ENCODE measurements at places on chromosomes 6 and 20.
A peak's percentile ranks its signal among the peaks of the same experiment; 100 is the strongest.

DNA sequence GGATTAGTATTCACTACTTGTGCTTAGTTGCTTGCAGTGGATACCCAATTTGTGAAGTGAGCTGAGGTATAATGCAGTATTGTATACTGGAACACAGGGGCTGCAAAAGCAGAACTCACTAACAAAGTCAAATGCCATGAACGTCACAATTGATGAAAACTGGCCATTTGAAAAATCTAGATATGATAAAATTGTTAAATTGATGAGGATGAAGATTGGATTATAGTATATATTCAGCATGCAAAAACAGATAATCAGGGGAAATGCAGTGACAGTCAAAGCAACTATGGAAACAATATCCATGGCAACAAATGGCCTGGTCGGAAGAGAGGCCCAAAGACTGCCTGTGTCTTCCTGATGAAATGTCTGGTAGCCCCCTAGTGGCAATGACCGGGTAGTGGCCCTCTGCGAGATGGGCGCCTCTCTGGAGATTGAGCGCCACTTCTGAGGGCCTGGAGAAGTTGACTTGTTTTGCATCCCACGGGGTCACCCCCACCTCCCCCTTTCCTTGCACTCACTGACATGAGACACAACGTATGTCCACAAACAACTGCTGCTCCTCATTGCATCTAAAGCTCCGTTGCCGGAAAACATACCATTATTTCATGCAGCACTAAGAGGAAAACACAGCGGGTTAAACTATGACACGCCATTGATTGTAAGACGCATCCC lies 43.6 kb downstream of the C6orf15 start:
- peak; percentile 78 for DNase-seq

- no peak for DNase-seq
Observed at GRCh38 chr6:43510827-43511163, 649 bp upstream of the LRRC73 start.

GRCh38 chr6:12068899-12069557 lies 56.9 kb downstream of the HIVEP1 start:
- no peak for DNase-seq

- DNase-seq, result no peak
Observed at GRCh38 chr20:57195469-57196100, 70.9 kb downstream of the BMP7 start.

- no peak for DNase-seq
Observed at GRCh38 chr6:7143476-7143974, 35.8 kb downstream of the RREB1 start.

DNA sequence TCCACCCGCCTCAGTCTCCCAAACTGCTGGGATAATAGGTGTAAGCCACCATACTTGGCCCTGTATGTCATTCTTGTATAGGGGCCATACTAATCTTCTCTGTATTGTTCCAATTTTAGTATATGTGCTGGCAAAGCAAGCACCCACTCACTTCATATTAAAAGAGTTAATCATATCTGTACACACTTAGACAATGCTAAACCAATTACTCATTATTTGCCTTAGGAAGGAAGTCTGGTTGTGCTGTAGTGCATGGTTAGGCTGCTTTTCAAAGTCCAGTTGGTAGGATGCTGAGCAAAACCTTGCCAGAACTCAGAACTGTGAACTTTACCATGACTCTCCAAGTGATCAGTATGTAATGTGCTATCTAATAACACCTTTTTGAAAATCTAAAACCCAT lies 88.6 kb downstream of the LIN28B start:
- DNase-seq, result no peak

- DNase-seq, result peak; percentile 42
Observed at GRCh38 chr6:33861722-33862121, 57.9 kb upstream of the MLN start.

DNA sequence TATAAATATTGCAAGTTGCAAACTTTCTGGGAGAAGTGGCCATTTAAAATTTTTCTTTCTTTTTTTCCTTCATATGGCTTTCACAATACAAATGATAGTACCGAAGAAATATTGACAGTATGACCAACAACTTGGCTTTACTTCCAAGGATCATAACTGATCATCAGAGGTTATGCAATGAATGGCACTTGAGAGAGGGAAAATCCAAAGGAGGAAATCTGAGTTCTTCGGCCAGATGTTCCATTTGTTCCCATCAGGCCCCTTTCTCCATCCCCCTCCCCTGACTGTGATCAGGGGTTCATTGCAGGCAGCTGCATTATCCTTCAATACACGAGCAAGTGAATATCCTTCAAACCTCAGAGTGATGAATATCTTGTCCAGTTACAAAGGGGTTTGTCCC lies 130.0 kb upstream of the UST start:
- DNase-seq, result no peak

GRCh38 chr6:125116170-125116569 lies 37.4 kb upstream of the TPD52L1 start:
- DNase-seq, result no peak

DNA sequence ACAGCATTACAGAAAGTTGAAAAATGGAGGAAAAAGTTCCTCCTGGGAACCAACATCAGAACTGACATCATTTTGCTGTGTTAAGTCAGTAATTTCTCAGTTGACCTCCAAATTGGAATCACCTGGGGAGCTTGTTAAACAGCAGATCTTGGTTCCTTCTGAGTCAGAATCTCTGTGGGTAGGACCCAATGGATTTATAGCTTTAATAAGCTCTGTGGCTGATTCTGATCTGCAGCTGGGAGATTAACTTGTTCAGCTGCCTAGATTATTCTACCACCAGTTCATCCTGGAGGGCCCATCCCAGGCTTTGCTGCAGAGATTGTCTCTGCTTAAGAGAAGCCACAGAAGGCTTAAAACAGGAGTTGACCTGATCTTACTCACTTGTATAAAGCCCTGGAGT lies 90.7 kb upstream of the POPDC3 start:
- DNase-seq, result no peak

DNA sequence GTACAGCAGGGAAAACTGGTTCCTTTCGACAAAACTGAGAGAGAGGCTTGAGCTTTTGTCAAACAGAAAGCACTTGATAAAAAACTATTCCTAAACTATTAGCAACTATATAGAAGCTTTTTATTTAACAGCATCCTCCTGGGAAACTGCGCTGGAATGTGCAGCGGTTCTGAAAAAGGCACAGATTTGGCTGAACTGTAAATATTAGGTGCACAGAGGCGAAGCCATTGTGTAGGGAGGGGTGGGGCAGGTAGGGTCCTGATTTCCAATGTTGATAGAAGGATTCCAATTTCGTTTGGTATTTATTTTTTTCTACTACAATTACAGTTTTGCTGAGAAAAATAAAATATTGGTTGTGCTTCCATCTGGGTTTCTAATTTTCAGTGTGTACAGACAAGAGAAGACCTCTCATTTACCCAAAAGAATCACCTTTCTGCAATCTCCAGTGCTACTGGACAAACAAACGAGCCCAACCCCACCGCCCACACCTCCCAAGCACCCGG lies 698 bp upstream of the SH3BGRL2 start:
- no peak for DNase-seq

DNA sequence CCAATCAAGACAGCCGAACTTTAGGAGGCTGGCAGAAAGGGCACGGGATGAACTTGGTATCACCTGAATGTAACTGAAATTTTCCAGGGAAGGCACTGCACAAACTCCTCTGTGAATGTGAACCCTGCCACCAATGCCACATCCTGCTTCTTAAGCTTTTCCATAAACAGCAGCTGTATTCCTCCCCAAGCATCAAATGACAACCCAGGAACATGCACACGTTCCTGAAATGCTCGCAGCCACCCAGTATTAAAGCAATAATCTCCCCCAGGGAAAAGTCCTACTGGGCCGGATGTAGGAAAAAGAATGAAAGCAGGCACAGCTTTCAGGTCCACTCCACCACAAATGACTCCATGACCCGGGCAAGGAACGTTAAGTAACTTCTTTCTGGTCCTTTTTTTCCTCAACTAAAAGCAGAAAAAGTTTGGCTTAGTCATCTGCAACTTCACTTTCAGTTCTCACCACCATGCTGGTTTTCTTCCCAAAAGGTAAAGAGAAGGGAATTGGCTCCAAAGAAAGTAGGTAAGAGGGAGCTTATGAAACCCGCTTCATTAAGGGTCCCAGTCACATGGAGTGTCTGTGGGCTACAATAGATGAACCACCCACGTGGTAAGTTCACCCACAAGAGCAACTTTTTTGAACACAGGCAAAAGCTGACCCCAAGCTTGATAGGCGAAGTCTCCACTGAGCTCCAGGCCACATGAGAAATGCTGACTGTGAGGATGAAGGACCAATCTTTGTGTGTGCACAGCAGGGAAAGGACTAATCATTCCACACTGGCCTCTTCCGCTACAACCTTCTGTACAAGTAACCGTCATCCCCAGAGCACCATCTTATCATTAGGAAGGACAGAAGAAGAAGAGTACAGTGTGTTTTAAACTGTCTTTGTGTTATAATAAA lies 90.1 kb downstream of the HIVEP2 start:
- no peak for DNase-seq

DNA sequence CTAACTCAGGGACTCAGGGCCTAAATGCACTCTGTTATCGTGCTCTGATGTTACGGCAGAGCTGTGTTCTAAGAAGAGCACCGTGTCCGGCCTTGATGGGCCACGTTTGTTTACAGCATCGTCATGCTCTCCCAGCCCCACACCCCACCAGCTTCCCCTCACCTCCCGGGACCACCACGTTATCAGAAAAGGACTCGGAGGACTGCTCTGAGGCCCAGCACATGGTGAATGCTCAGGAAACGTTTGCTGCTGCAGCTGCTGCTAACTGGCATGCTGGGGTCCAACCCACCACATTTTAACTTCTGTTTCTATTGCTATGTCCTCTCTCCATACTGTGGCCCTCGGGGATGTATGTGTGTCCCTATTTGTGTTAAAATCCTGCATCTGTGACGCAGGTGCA lies 50.3 kb downstream of the WDR27 start:
- no peak for DNase-seq

GRCh38 chr6:109139109-109139508 lies 43.8 kb downstream of the CEP57L1 start:
- DNase-seq, result no peak

GRCh38 chr6:32188381-32189068 lies 1.5 kb downstream of the PBX2 start:
- no peak for DNase-seq

DNA sequence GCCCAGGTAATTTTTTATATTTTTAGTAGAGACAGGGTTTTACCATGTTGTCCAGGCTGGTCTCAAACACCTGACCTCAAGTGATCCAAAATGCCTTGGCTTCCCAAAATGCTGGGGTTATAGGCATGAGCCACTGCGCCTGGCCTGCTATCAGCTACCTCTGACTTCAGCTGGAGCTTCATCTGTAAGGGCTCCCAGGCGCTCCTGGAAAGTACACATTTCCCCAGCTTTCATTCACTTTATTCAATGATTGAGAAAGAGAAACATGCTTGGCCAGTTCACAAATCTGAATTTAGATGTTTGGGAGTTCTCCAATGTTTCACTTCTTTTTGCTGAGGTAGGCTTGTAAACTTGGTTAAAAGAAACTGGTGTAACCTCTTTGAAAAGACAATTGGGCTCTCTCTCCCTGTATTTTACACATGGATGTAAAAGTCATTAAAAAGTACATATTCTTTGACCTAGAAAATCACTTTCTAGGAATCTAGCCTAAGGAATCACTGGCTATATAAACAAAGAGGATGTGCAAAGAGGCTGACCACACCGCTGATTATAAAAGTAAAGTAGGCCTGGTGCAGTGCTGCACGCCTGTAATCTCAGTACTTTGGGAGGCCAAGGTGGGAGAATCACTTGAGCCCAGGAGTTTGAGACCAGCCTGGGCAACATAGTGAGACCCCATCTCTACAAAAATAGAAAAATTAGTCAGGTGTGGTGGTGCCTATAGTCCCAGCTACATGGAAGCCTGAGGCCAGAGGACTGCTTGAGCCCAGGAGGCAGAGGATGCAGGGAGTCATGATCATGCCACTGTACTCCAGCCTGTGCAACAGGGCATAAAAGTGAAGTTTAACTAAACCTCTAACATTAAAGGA lies 128.9 kb downstream of the BACH2 start:
- DNase-seq, result no peak

- no peak for DNase-seq
Observed at GRCh38 chr20:50267041-50267865, 76.6 kb downstream of the CEBPB start.

DNA sequence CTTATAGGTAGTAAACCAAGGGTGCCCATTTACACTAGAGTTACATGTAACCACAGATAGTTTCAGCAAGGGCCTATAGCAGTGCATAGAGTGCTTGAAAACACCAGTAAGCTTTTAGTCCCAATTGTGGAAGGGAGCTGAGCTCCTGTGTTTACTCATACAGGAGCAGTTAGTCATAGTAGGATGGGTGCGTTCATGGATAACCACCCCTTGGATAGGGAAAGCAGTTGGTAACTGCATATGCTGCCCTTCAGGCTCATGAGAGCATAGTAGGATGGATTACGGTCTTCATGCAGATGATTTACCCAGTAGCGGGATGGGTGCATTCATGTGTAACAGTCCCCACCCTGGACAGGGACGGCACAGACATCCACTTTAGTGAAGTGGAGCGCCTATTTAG lies 45.1 kb downstream of the OR2B6 start:
- no peak for DNase-seq

DNA sequence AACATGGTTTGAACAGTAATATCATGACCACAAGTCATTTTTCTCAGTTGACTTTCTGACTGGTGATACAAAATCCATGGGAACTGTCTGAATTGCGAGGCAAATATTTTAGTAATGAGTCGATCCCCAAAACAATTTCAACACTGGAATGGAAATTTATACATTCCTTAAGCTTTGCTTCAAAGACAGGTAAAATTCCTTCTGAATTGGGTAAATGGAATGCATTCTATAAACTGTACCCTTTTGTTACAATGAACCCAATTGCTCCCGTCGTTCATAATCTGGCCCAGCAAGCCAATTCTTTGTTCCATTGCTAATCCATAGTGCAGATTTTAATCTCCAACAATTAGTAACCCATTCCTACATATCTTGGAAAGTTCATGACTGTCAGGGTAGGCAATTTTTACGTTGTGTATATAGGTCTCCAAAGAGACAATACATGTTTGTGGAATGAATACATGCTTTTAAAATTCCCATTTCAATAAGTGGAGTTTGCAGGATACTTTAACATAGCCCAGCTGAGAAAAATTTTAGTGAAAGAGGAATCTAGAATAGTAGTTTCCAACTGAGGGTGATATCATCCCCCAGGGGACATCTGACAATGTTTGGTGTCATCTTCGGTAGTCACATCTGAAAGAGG lies 32.7 kb downstream of the CYP24A1 start:
- DNase-seq, result no peak

DNA sequence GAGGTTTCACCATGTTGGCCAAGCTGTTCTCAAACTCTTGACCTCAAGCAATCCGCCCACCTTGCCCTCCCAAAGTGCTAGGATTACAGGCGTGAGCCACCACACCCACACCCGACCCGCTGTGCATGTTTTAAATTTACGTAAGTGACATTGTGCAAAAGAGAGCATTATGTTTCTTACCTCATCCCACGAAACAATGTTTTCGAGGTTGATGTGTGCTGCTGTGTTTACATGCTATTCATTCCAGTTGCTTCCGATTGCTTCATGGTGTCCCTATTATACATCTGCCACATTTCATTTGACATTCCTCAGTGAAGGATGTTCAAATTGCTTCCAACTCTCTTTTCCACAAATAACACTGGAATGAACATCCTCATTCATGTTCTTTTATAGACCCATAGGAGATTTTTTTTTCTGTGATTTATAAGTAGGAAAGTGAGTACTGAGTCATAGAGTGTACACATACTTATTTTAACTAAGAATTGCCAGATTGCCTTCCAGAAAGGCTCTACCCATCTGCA lies 403.9 kb upstream of the JARID2 start:
- no peak for DNase-seq
